ENCODE measurements at places on chromosomes 3 and 15.
A peak's percentile ranks its signal among the peaks of the same experiment; 100 is the strongest.

- H3K4me3 ChIP-seq: no peak overlapping the region
- DNase-seq: peak; percentile 2
- no peak overlapping the region for H3K27ac ChIP-seq
- no peaks in the 10 kb centered on the region for H3K27me3 ChIP-seq
These were observed 23.2 kb downstream of the MELTF start for GRCh38 chr3:197006446-197006845.

- H3K4me3 ChIP-seq: no peak overlapping the region
- peak overlapping the region; percentile 80 for H3K27ac ChIP-seq
- H3K36me3 ChIP-seq: peaks cover 16% of the 10 kb centered on the region
- no peaks in the 10 kb centered on the region for H3K27me3 ChIP-seq
- no peak for DNase-seq
These were observed 85.7 kb downstream of the OXNAD1 start for GRCh38 chr3:16350597-16351318.

DNA sequence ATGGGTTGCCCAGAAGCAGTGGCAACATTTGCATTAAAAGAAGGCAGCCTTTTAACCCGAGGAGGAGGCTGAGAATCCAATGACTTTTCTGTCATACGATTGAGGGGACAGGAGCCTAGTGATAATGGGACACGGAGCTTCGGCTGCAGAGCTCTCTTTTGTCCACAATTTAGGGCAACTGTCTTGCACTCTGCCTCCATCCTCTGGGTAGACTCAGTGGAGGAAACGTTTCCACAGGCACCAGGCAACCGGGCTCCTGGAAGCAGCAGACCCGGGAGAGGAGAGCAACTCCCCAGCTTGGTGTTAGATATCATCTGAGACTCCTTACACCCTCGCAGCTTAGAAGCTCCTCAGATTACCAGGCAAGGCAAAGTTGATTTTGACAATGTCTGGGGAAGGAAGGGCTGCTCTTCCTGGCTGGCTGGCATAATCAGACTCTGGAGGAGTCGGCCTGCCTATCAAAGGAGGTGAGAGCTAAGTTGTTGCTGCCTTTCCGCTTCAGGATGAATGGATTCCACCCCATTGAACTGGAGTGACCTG lies 43.5 kb upstream of the RNU6-1 start:
- H3K4me1 ChIP-seq: peaks cover 10% of the 10 kb centered on the region
- H3K4me3 ChIP-seq: no peak overlapping the region
- peaks cover 35% of the 10 kb centered on the region for H3K27me3 ChIP-seq
- H3K27ac ChIP-seq: no peak overlapping the region

DNA sequence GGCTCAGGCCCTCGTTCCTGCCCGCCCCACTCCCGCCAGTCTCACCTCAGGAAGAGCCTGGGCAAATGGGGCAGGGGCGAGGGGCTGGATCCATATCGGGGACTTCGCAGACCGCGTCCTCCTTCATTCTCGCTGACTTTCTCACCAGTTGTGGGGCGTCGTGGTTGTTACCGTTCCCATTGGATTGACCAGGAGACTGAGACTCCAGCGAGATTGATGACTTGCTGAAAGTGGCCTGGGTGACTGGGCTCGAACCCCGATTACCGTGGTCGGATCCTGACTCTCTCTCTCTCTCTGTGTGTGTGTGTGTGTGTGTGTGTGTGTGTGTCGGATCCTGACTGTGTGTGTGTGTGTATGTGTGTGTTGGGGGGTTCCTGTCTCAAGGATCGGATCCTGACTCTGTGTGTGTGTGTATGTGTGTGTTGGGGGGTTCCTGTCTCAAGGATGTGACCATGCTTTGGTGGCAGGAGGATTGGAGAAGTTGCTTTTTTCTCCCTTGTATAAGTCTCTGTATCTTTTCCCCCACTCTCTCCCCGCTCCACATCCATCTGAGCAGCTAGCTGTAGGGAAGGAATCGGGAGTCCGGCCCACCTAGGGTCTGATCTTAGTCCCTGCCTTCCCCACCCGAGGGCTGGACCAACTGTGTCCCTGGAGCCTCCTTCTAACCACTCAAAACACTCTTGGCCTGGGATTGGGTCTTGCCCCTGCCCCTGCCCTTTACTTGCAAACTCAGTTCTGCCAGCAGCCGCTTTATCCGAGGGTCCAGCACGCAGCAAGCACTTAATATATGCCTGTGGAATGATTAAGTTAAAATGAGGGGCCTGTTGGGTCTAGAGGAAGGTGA lies 603 bp downstream of the PLEKHO2 start:
- H3K27ac ChIP-seq: peak overlapping the region; percentile 95
- peaks cover 72% of the 10 kb centered on the region for H3K4me1 ChIP-seq
- H3K36me3 ChIP-seq: peaks cover 4% of the 10 kb centered on the region
- DNase-seq: no peak
- no peaks in the 10 kb centered on the region for H3K27me3 ChIP-seq
- peak overlapping the region; percentile 98 for H3K4me3 ChIP-seq

DNA sequence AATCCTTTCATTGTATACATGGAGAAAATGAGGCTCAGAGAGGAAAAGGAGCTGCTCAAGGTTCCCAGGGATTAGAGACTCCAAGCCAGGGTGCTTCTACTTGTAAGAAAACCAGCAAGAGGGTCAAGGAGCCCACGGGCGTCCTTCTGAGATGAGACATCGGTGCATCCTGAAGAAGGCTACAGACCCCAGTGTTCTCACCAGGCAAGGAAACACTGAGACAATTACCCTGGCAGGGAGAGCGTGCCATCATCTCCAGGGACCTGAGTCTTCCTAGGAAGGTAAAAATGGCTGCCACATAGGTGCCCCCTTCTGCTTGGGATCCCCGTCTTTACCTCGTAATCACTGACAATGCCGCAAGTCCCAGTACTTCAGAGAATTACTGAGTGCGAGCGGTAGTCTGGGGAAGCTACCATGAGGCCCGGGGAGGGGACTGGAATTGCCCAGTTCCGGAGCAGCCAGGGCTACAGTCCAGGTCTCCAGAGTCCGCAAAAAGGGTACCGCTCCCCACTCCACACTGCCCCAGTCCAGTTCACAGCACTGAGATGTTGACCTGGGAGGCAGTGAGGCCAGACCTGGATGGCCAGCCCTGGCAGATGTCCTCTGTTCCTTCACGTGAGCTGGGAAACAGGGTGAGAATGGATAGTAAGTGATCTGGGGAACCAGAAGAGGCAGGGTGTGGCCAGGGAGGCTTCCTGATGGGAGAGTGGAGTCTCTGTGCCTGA lies 164.7 kb upstream of the SMAD3 start:
- peaks cover 9% of the 10 kb centered on the region for H3K4me1 ChIP-seq
- H3K4me3 ChIP-seq: no peak overlapping the region
- no peak overlapping the region for H3K27ac ChIP-seq

GRCh38 chr3:101325393-101326134 lies 5.2 kb upstream of the IMPG2 start:
- no peak overlapping the region for H3K27ac ChIP-seq
- H3K36me3 ChIP-seq: peaks cover 14% of the 10 kb centered on the region
- DNase-seq: no peak
- H3K27me3 ChIP-seq: no peaks in the 10 kb centered on the region
- H3K4me1 ChIP-seq: peaks cover 8% of the 10 kb centered on the region
- H3K4me3 ChIP-seq: no peak overlapping the region

DNA sequence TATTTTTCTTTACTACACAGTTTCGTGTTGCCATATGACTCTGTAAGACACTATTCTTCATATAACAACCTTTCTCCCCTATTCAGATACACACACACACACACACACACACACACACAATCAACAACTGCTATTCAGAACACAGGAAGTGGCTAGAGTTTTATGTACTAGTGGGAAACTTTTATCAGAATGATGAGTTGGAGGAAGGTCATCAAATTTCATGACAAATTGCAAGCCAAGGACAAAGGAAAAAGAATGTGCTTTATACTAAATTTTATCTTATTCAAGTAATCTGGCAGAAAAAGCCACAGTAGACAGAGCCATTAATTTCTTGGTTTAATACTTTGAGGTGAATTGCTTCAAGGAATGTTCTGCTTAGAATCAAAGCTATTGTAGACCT lies 899.8 kb downstream of the ROBO2 start:
- no peaks in the 10 kb centered on the region for H3K4me1 ChIP-seq
- no peak for DNase-seq
- no peaks in the 10 kb centered on the region for H3K27me3 ChIP-seq

DNA sequence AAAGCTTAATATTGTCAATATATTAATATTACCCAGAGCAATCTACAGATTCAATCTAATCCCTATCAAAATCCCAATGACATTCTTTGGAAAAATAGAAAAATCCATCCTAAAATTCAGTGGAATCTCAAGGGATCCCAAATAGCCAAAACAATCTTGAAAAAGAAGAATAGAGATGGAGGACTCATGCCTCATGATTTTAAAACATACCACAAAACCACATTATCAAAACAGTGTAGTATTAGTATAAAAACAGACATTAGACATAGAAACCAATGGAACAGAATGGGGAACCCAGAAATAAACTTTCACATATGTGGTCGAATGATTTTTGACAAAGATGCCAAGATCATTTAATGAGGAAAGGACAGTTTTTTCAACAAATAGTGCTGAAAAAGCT lies 14.6 kb downstream of the NEK4 start:
- H3K36me3 ChIP-seq: peaks cover 6% of the 10 kb centered on the region
- no peaks in the 10 kb centered on the region for H3K27me3 ChIP-seq
- DNase-seq: no peak
- H3K4me1 ChIP-seq: no peaks in the 10 kb centered on the region
- H3K4me3 ChIP-seq: no peak overlapping the region
